ENCODE measurements at places on chromosomes 2 and 18.

DNA sequence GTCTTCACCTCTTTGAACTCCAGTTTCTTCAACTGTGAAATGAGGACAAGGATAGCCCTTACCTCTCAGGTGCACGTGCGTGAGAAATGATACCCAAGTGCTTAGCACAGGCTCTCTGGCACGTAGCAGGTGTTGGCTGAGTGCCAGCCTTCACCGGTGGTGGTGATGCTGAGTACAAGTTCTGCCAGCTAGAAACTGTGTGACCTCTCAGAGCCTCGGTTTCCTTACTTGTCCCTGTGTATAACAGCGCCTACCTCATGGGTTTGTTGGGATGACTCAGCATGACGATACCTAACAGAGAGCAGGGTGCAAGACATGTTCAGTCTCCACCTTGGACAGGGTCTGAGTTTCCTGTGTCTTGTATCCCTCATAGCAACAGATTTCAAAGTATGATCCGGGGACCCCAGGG is 205.1 kb downstream of the TNS1 start:
- peak; percentile 58 for DNase-seq

DNA sequence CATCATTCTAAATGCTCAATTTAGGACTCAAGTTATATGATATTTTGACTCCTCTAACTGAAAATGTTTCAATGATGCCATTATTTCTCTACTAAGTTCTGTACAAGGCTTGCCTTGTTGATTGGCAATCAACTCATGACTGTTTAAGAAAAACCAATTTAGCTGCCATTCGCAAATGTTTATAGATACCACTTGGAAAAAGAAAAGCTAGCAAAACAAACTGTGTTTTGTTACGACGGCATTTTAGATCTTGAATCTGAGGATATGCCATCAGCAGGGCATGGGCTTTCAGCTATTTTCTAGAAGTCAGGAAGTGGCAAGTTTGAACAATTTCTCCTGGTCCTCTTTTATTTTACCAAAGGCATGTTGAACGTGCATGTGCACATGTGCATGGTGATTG is 65.3 kb downstream of the MREG start:
- DNase-seq = no peak

GRCh38 chr2:65055422-65056214 is 598 bp upstream of the CEP68 start:
- DNase-seq = no peak

DNA sequence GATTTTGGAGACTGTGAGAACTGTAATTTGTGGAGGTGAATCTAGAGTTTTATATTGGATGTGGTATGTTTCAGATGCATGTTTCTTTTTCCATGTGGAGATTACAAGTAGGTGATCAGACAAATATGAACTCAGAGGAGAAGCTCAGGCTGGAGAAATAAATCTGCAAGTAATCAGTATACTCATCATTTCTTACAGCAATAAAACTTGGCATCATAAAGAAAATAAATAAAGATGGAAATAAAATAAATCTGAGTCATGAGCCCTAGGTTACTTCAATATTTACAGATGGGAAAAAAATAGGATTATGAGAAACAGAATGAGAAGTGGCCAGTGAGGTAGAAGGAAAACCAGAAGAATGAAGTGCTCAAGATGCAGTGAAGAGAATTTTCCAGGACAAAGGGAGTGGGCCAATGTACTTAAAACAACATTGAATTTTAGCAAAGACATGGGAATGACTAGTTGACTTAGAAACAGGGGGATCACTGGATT is 453.8 kb downstream of the DSC3 start:
- no peak for DNase-seq

- DNase-seq = no peak
Measured at GRCh38 chr2:39150102-39150562, 29.3 kb upstream of the SOS1 start.

GRCh38 chr2:88832992-88833389 is 141.5 kb downstream of the RPIA start:
- DNase-seq = no peak

DNA sequence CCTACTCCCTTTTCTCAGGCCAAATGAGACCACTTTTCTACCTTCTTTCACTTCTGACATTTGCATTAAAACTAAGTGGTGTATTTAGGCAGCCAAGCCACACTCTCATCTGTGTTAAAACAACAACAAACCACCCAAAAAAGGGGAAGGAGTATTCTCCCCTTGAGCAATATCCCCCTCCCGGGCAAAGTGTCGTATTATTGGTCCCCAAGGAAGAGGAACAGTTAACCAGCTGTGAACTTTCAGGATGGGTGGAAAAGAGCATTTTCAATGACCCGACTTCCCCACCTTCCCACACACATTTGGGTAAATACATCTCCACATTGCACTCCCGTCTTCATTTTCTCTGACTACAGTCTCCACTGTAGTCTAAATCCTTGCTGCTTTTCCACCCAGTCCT is 44.3 kb downstream of the FEZ2 start:
- no peak for DNase-seq

DNA sequence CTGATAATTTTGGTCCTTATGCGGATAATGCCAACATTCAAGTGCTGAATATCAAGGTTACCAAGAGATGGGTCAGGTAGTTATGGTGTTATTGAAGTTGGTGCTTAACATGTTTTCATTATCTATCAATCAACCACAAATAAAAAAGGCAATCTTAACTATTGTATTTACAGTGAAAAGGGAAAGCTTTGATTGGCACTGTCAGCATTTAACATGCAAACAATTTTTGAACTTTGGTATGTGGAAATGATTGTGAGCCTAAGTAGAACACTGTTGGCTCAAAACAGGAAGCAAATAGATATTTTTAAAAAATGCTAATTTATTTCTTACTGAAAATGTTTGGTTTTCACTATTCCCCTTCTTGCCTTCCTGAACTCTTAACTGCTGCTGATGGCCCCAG is 21.9 kb downstream of the APLF start:
- no peak for DNase-seq

DNA sequence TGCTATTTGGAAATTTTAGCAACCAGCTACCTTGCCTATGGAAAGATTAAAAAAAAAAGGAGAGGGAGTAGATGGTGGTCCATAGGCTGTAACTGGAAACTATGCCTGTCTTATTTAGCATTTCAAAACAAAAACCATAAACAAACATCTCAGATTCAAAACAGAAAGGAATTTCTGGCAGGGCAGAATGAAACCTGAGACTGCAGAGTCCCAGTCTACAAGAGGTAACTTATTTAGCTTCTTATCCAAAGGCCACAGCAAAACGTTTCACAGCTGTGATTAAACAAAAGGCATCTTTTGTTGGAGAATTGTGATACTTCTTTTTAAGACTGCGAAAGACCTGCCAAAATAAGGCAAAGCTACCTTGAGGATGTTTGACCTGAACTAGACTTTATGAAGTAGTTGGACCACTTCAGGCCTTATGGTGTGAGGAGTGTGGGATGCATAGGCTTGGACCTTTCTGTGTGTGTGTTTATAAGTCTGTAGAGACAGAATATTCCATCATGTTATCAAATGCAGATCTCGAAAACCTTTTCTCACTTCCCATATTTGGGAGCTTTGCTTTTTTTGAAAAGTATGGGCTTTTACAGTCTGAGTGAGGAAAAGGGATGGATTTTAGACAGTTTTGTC is 11.0 kb downstream of the CRIM1 start:
- DNase-seq = no peak

DNA sequence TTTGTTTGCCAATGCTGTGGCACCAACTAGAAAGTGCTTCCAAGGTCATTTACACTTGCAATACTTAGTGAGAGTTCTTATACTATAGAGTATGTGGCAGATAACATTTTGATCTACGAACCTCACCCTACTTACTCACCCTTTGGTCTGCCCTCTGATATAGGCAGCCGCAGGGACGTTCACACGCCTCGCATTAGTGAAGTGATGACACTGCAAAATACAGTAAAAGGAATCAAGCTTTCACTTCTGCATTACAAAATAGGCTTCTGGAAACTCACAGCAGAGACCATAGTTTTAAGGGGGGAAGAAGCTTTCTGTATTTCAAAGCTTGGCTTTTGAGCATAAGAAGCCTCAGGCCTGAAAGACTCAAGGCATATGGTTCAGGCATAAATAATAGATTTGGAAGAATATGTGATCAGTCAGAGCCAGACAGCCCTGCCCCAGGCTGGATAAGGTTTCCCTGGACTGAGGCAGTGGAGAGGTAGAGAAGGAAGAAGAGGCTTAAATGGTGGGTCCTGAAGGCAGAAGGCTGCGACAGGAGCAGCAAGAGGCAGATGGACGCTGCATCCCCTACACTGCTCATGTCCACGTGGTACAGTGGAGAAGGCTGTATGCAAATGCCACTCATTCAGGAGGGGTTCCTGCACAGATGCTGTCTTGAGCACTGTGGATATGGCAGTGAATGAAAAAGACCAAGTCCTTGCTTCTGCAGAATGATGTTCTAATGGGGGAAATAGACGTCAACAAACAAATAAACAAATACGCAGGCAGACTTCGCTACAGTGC is 63.1 kb downstream of the FECH start:
- no peak for DNase-seq

DNA sequence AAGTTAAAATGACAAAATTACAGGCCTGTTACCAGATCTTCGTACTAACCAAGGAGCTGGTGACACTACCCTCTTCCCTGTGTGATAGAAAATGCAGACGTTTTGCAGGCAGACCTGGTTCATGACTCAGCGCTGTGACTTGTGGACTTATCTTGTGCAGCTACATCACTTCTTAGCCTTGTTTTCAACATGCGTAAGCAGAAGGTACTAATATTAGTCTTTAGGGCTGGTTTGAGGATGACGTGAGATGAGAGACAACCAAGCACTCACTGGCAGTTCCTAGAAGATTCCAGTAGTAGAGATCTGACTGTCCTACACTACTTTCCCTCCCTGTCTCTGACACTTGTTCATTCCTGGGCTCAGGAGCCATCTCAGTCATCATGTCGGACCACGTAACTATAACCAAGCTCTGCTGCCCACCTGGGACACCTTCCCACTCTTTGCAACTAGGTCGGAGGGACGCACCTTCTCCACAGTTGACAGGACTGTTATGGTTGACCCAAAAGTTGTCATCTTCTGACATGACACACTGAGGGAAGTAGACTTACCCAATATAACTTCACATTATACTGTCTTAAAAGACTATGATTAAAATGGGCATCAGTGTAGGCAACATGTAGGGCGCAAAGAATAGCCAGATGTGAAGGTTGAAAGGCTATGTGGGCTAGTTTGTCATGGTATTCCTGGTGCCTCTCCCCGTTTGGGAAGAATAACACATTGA is 64.8 kb downstream of the TNFRSF11A start:
- DNase-seq = no peak

DNA sequence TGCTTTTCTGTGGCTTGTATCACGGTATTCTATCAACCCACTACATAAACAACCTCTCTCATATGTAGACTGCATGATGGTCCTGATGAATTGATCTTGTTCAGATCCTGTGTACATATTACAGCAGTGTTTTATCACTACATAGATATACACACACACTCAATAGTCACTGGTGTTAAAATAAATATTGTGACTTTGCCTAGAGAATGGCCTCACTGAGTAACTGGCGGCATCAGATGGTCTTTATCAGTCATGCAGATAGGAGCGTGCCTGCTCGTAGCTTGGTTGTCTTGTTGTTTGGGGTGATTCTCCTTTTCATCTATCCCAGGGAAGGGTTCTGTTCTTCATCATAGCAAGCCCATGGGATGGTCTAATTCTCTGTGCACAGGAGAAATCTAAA is 18.4 kb upstream of the CTAGE1 start:
- no peak for DNase-seq

DNA sequence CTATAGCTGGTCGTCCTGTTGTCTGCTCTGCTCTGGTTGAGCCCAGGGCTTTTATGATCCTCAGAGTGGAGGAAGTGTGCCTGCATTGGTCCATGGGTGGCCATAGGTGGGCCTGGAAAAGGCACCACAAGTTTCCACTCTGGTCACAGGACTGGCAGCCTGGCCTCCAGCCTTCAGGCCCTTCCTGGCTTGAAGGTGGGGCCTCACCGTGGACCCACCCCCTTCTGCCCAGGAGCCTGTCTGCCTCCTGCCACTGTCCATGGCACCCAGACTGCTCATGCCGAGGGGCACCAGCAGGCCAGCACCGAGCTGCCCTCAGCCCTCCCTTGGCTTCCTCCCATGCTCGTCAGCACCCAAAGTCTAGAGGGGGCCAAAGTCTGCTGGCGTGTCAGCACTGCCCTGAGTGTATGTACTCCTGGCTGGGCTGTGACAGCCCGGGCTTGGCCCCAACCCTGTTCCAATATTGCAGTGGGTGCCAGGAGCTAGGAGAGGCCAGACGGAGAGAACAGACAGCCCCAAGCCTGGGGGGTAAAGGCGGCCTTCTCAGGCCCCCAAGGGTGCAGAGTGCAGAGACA is 529.4 kb downstream of the DCC start:
- no peak for DNase-seq

DNA sequence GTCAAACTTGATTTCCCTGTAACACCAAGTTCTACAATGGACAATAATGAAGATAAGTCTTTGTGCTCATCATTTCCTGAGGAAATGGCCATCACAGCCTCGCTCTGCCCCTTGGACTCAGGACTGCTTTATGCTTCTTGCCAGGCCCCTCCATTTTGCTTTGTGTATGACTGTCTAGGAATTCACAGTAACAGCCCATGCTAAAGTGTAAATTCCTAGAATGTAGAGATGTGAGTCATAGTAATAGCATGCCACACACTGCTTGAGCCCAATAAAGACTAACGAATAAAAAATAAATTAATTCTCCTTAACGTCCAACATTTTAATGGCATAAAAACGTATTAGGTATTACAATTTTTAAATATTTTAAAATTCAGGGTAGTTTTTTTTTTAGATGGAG is 226.5 kb downstream of the PID1 start:
- DNase-seq = no peak

- DNase-seq = no peak
Measured at GRCh38 chr2:59658906-59659635, 894.4 kb downstream of the BCL11A start.
